ENCODE measurements at places on chromosomes 7 and 10.

DNA sequence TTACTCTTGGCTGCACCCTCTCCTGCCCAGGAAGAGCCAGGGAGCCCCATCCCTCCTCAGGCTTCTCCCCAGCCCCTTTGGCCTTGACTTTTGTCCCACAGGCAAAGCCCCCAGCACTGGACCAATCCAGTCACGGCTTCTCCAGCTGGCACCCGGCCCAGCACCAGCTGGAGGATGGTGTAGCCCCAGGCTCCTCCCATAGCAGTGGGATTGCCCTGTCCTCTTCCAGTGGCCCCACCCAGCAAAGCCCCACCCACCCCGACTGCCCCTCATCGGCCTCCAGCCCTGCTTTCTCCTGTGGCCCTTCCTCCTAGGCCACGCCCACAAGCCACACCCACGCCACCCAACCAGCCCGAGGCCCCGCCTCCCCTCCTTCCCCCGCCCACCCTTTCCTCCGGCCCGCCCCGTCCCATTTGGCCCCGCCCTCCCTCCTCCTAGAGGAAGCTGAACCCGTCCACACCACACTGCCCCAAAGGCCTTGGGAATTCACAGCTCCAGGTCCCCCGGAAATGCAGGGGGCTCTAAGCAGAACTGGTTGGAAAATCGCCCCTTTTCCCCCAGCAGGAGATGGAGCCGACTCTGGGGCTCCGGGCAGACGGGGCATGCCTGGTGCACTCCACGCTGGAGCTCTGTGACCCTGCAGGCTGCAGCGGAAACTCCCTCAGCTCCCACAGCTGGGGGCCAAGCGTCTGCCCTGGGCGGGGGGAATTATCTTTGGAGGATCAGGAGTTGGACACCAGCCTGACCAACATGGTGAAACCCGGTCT, 25.2 kb downstream of the GET4 start:
- DNase-seq: peak; percentile 77

- no peak for DNase-seq
Measured at GRCh38 chr10:4828005-4828404, 2.0 kb downstream of the AKR1E2 start.

DNA sequence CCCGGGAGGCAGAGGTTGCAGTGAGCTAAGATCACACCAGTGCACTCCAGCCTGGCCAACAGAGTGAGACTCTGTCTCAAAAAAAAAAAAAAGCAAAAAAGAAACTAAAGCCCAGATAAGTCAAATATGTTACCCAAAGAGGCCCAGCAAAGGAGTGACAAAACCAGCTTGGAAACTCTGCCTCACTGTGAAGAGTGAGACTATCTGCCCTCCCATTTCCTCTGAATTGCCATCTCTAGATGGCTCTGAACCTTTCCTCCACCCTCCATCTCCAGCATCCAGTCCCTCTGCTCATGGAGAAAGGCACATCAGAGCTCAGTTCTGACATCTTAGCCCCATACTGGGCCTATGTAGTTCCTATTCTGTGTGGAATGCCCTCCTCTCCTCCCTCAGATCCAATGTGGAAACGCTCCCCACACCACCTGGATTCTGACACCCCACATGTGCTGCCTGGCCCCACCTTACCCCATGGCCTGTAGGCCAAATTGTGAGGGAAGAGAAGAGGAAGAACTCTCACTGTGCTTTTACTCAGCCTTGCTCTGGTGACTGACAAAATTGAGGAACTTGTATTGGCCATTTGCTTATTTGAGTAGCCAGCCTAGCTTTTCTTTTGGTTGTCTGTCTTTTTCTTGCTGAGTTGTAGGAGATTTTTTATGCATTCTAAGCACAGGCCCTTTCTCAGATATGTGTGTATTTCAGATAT, 18.0 kb upstream of the NUDCD3 start:
- no peak for DNase-seq

DNA sequence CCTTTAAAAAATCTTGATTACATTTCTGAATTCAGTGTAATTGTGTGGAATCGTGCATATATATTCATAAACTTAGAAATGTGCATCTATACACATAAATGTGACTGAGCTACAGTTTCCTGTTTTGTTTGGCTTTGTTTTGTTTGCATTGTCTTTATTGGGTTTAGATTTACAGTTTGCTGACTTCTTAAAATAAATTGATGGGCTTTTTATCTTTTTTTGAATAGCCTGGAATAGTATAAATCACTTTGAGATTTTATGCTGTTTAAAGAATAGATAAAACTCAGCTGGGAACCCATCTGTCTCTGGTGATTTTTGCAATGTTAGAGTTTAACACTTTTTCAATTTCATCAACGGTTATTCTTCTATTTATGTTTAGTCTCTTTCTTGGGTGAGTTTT, 21.2 kb upstream of the BRAF start:
- no peak for DNase-seq

- no peak for DNase-seq
Measured at GRCh38 chr10:127968659-127969058, 61.8 kb downstream of the PTPRE start.

DNA sequence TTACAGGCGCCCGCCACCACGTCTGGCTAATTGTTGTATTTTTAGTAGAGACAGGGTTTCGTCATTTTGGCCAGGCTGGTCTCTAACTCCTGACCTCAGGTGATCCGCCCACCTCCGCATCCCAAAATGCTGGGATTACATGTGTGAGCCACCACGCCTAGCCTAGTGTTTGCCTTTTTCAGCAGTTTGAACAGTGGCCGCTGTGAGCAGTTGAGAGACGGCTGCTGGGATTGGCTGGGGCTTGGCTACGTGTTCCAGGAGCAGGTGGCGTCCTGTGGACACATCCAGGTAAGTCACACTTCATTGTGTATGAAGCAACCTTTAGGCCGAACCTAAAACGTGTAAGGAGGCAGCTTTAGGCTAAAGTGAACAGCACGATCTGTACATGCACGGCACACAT, 231.8 kb upstream of the PITRM1 start:
- DNase-seq: no peak

- DNase-seq: no peak
Measured at GRCh38 chr10:84065804-84066601, 73.3 kb upstream of the GHITM start.

DNA sequence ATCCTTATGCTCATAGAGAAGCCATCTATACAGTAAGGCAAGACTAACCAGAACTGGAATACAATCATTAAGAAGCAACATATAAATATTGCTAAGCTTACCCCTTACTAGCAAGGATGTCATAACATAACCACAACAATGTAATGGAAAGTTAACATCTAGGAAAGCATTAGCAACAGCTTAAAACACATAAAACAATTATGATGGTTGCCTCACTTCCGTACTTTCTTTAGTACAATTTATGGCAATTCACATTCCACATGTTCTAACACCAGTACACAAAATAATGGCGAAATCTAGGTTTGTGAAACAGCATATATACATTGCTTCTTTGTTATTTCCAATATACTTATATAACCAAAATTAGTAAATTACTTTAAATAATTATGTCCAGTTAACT, 195.0 kb downstream of the AHR start:
- DNase-seq: no peak

DNA sequence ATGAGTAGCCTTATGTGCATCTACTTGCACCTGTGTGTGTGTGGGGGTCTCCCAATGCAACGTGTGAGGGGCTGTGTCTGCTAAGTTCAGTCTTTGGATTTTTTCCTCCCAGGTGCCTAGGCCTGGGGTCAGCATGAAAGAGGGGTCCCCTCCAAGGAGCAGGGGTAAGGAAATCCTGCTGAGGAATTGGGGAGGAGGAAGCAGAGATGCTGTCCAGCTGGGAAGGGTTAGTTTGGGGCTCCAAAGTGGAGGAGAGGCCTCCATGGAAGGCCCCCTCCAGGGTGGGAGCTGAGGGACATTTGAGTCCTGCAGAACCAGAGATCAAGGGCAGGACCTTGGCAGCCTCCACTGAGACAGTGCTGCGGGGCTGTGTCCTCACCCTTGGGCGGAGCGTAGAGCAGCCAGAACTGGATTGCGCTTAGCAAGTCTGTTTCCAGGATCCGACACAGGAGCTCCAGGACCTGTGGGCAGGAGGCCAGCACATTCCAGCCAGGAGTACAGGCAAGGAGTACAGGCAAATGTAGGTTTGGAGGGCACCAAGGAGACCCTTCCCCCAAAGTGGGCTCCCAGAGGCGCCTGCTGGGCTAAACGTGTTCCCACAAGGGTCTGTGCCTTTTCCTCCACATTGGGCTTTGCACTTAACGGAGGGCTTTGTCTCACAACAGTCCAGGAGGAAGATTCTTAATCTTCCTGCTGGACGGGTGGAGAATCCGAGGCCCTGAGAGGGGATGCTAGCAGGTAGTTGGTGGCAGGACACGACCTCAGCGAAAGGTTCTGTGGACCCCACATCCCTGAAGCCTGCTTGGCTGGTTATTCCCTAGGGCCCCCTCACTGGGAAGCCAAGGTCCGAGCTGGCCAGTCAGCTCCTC, 10.1 kb downstream of the TBATA start:
- no peak for DNase-seq

- no peak for DNase-seq
Measured at GRCh38 chr7:55561690-55562089, 10.6 kb downstream of the VOPP1 start.

DNA sequence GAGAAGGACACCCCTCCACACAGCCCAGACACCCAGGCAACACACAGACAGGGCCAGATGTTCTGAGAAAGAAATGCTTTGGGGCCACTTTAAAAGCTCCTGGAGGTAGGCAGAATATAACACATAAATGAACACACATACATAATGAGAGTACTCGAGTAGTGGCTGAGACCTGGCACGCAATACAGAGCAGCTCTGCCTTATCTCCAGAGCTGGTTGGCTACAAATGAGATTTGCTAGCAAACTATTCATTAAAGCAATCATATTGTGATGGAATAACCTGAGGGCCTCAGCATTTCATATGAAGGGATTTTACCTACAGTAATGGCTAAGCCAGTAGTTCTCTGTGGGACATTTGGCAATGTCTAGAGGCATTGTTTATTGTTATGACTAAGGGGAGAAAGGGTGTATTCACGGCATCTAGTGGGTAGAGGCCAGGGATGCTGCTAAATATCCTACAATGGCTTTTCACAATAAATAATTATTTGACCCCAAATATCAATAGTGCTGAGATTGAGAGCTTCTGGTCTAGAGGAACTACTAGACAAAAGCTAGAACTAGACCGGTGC, 5.5 kb upstream of the IMPDH1 start:
- no peak for DNase-seq

- no peak for DNase-seq
Measured at GRCh38 chr7:114917211-114917839, 4.6 kb upstream of the MDFIC start.

- no peak for DNase-seq
Measured at GRCh38 chr10:17657103-17657500, 13.2 kb downstream of the STAM start.

DNA sequence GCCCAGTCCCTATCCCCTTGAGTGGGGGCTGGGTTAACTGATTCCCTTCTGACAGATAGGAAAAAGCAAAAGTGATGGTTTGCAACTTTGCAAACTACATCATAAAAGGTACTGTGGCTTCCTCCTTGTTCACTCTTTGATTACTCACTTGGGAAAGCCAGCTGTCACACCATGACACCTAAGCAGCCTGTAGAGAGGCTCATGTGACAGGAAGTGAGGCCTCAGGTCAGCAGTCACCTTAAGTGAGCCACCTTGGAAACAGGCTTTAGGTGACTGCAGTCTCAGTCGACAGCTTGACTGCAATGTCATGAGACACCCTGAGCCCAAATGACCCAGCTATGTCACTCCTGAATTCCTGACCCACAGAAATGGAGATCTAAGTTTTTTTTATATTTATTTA, 4.3 kb upstream of the CHCHD2 start:
- DNase-seq: no peak

- no peak for DNase-seq
Measured at GRCh38 chr10:114687459-114687858, 29.4 kb upstream of the ABLIM1 start.

- DNase-seq: no peak
Measured at GRCh38 chr7:159098811-159099655, 45.6 kb downstream of the VIPR2 start.

- DNase-seq: no peak
Measured at GRCh38 chr10:48811917-48812316, 127.2 kb downstream of the WDFY4 start.

DNA sequence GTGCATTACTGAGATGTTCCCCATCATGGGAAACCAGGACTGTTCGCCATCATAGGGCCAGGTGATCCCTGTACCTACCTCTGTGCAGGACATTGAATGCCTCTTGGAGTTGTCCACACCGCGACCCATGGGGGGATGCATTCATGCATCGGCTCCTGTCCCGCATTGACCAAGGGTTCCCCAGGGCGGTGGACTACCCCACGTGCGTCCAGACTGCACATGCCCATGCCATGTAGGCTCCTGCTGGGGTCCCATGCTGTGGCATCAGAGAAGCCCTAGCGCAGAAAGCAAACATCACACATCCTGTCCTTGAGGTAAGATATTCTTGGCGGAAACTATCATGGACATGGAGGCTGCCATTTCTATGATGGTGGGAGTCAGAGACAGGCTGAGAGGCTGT, 121.6 kb upstream of the UNC5B start:
- DNase-seq: no peak

GRCh38 chr7:16015981-16016380, 329.5 kb upstream of the MEOX2 start:
- DNase-seq: no peak

DNA sequence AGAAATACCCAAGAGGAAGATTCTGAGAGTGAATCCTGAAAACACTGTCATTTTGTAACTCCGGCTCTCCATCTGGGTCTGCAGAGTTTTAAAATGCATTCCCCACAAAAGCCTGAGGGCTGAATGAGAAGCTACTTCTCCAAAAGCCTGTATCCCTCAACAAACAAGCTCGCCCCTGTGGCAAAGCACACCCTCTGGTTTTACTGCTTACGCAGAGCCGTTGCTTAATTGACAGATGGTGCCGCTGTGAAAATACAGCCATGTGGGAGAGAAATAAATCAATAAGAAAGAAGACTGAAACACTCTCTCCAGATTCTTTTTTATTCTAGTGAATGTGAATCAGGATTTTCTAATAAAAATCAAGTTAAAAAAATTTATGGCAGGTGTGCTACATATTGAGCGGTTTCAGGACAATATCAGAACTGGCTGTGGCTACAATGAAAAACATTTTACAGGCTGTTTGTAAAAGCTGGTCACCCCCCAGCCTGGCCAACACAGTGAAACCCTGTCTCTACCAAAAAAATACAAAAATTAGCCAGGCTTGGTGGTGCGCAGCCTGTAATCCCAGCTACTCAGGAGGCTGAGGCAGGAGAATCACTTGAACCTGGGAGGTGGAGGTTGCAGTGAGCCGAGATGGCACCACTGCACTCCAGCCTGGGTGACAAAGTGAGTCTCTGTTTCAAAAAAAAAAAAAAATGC, 32.5 kb downstream of the C7orf33 start:
- DNase-seq: no peak

DNA sequence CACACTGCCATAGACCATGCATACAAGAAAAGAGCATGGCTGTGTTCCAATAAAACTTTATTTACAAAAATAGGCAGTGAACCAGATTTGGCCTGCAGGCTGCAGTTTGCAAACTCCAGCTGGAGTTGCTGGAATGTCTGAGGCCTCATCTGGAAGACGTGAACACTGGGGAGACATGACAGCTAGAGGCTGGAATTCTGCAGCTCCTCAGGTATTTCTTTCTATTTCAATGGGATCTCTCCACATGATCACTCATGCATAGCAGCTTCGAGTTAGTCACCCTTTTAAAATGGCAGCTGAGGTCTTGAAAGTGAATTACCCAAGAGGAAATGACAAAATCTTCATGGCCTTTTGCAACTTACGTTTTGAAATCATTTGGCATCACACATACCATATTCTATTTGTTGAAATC, 52.6 kb upstream of the BET1 start:
- DNase-seq: no peak

Data from caudate nucleus (tissue), 63 donors.